ENCODE measurements at places on chromosomes 2 and 18.

DNA sequence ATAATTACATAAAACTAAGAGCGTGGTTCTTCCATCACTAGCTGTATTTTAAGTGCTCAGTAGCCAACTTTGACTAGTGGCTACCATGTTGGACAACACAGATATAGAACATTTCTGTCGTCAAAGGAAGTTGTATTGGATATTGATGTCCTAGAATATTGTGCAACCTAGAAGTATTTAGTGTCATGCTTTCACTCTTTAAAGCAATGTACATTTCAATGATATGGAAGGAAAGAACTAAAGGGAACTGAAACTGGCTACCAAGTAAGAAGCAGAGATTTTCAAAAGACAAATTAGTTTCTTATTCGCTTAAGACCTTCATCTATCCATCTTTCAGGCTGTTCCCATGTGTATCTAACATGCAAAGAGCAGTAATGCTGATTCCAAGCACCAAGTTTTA lies 85.4 kb upstream of the EML6 start:
- H3K4me1 ChIP-seq, result peaks cover 59% of the 10 kb centered on the region
- H3K4me3 ChIP-seq, result no peak overlapping the region
- H3K27me3 ChIP-seq, result no peaks in the 10 kb centered on the region
- no peaks in the 10 kb centered on the region for H3K36me3 ChIP-seq

GRCh38 chr2:234533626-234534025 lies 36.7 kb upstream of the ARL4C start:
- H3K27ac ChIP-seq, result no peak overlapping the region
- no peaks in the 10 kb centered on the region for H3K4me1 ChIP-seq
- DNase-seq, result no peak
- no peaks in the 10 kb centered on the region for H3K27me3 ChIP-seq
- H3K36me3 ChIP-seq, result no peaks in the 10 kb centered on the region

DNA sequence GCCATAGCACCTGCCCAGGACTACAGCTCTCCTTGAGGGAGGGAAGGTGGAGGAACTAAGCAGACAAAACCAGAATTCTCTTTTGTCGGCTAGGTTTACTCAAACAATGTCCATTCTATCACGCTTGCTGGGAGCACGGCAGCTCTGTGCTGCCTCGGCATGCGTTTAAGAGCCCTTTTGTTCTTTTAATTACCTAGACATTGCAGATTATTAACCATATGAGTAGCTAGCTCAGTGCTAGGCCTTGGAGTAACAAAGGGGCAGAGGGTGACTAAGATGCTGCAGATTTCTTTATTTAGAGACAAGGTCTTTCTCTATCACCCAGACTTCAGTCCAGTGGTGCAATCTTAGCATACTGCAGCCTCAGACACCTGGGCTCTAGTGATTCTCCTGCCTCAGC lies 11.1 kb downstream of the MSGN1 start:
- no peaks in the 10 kb centered on the region for H3K27me3 ChIP-seq
- DNase-seq, result no peak
- H3K4me1 ChIP-seq, result peaks cover 10% of the 10 kb centered on the region
- H3K27ac ChIP-seq, result no peak overlapping the region

GRCh38 chr2:118475622-118476205 lies 371.7 kb downstream of the EN1 start:
- no peaks in the 10 kb centered on the region for H3K4me1 ChIP-seq
- no peak overlapping the region for H3K4me3 ChIP-seq
- no peak overlapping the region for H3K27ac ChIP-seq

GRCh38 chr2:12890481-12890991 lies 173.8 kb downstream of the TRIB2 start:
- no peaks in the 10 kb centered on the region for H3K27me3 ChIP-seq
- no peak for DNase-seq
- H3K27ac ChIP-seq, result no peak overlapping the region
- no peaks in the 10 kb centered on the region for H3K4me1 ChIP-seq
- no peaks in the 10 kb centered on the region for H3K36me3 ChIP-seq
- H3K4me3 ChIP-seq, result no peak overlapping the region

DNA sequence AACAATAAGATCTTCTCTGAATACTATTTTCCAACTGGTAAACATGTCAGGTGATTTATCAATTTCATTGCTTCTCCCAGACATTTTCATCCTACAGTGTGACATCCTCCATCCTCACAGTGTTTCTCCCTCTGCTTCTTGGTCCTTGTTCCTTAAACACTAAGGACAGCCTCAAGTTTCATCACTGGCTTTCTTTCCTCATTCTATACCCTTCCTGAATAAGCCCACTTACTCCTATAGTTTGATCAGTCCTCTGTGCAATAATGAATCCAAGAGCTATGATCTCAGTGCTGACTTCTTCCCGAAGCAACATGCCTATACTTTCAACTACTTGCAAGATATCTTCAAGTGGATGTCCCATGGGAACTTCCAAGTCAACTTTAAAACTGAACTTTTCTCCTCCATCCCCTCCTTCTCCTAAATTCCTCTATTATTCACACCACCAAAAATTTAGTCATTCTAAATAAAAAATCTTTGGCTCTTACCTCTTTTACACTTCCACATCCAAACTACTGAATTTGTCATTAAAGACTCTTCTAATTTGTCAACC lies 87.6 kb downstream of the FAM228A start:
- no peaks in the 10 kb centered on the region for H3K4me1 ChIP-seq
- no peaks in the 10 kb centered on the region for H3K27me3 ChIP-seq
- H3K4me3 ChIP-seq, result no peak overlapping the region
- no peak for DNase-seq
- H3K36me3 ChIP-seq, result no peaks in the 10 kb centered on the region
- H3K27ac ChIP-seq, result no peak overlapping the region

- H3K27ac ChIP-seq, result no peak overlapping the region
- H3K27me3 ChIP-seq, result no peaks in the 10 kb centered on the region
- no peak overlapping the region for H3K4me3 ChIP-seq
- H3K4me1 ChIP-seq, result no peaks in the 10 kb centered on the region
Observed at GRCh38 chr2:3608373-3609278, 13.7 kb downstream of the COLEC11 start.

DNA sequence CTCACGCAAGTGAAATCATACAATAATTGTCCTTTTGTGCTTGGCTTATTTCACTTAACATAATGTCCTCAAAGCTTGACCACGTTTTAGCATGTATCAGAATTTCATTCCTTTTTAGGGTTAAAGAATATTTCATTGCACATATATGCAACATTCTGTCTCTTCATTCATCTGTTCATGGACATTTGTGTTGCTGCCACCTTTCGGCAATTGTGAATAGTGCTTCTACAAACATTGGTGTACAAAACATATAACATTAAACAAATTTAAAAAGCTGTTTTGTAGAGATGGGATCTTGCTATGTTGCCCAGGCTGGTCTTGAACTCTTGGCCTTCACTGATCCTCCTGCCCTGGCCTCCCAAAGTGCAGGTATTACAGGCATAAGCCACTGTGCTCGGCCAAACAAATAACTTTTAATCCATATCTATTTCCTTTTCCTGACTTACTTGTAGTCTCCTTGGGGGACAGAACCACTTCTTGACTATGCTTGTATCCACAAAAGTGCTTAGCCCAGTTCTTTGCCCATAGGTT lies 209.3 kb downstream of the SLC4A3 start:
- peak; percentile 28 for DNase-seq
- H3K27me3 ChIP-seq, result no peaks in the 10 kb centered on the region
- H3K36me3 ChIP-seq, result no peaks in the 10 kb centered on the region

- H3K27ac ChIP-seq, result peak within 1 kb of the TSS; percentile 94
- DNase-seq, result peak; percentile 84
- H3K36me3 ChIP-seq, result no peaks in the 10 kb centered on the region
Observed at GRCh38 chr2:238426568-238427434, at the start of gene ASB1. ASB1 (plus strand) TSS chr2:238426927; CDS start chr2:238427071, 144 bp downstream.

DNA sequence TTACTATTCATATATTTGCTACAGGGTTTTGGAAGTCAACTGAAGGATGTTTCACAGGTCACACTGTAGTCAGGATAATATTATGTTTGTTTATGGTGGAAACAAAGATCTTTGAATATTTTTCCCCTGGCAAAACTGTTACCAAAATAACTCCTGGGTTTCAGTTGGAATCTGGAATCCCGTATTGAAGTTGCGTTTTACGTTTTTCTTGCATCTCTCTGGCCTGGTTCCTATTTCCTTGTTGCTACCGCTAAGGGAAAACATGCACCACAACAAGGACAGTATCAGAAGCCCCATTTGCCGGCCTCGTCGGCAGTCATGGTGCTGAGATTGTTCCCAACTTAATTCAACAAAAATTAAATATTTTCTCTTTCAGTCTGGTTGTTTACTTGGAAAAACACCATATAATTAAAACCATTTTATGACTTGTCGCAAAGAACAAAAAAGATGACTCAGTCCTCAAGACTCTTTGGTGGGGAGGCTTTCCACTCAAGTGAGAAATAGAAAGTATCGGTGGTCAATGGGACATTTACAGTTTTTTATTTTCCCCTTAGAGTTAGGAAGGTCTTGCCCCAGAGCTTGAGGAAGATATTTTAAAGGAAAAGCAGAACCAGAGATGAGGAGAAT lies 42.3 kb downstream of the EN1 start:
- no peaks in the 10 kb centered on the region for H3K27me3 ChIP-seq
- no peak overlapping the region for H3K4me3 ChIP-seq
- no peaks in the 10 kb centered on the region for H3K4me1 ChIP-seq
- no peaks in the 10 kb centered on the region for H3K36me3 ChIP-seq
- H3K27ac ChIP-seq, result no peak overlapping the region
- no peak for DNase-seq

DNA sequence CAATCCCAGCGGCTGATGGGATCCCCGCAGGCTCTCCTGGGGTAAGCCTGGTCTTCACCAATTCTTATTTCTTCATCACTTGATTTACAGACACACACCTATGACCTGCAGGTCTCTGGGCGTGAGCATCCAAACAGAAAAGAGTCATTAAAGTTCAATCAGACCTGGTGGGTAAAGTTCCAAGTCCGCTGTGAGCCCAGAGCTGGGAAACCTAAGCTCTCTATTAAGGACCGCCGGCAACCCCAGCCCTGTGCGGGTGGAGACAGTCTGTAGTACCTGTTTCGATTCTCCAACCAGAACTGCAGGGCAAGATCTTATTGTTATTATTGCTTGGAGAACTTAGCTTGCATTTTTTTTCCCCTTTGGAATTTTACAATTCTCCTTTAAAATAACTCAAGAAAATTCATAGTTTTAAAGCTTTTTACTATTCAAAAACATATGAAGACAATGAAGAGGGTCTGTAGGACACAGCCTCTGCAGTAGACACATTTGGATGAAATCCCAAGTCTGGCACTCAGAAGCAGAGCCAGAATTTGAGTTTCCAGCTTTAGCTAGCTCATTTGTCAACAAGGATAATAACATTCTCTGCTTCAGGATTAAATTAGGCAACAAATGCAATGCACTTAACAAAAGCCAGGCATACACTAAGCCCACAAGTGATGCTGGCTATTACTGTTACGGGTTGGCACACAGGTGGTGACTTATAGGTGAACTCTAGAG lies 376.4 kb downstream of the INSIG2 start:
- no peaks in the 10 kb centered on the region for H3K27me3 ChIP-seq
- H3K27ac ChIP-seq, result no peak overlapping the region
- DNase-seq, result no peak
- H3K4me1 ChIP-seq, result no peaks in the 10 kb centered on the region
- no peak overlapping the region for H3K4me3 ChIP-seq
- no peaks in the 10 kb centered on the region for H3K36me3 ChIP-seq

- H3K4me1 ChIP-seq, result peaks cover 16% of the 10 kb centered on the region
- H3K27ac ChIP-seq, result no peak overlapping the region
- H3K27me3 ChIP-seq, result no peaks in the 10 kb centered on the region
- DNase-seq, result no peak
- H3K36me3 ChIP-seq, result no peaks in the 10 kb centered on the region
Observed at GRCh38 chr2:32418778-32419177, 62.0 kb downstream of the BIRC6 start.

- no peak for DNase-seq
- no peaks in the 10 kb centered on the region for H3K27me3 ChIP-seq
- peak overlapping the region; percentile 52 for H3K27ac ChIP-seq
- H3K4me1 ChIP-seq, result peaks cover 13% of the 10 kb centered on the region
- no peaks in the 10 kb centered on the region for H3K36me3 ChIP-seq
- H3K4me3 ChIP-seq, result no peak overlapping the region
Observed at GRCh38 chr2:32422133-32422532, 65.3 kb downstream of the BIRC6 start.

GRCh38 chr2:41828052-41828643 lies 219.7 kb upstream of the PKDCC start:
- H3K4me1 ChIP-seq, result no peaks in the 10 kb centered on the region
- H3K27ac ChIP-seq, result no peak overlapping the region
- no peak overlapping the region for H3K4me3 ChIP-seq
- no peak for DNase-seq

DNA sequence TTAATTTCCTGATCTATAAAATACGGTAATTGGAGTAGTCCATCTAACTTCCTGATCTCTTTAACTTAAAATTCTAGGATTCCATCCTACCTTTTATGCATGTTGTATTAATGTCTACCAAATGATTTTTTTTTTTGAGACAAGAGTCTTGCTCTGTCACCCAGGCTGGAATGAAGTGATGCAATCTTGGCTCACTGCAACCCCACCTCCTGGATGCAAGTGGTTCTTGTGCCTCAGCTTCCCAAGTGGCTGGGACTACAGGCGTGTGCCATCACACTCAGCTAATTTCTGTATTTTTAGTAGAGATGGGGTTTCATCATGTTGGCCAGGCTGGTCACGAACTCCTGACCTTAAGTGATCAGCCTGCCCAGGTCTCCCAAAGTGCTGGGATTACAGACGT lies 47.8 kb downstream of the CFAP36 start:
- no peaks in the 10 kb centered on the region for H3K4me1 ChIP-seq
- no peak overlapping the region for H3K27ac ChIP-seq
- no peaks in the 10 kb centered on the region for H3K27me3 ChIP-seq

DNA sequence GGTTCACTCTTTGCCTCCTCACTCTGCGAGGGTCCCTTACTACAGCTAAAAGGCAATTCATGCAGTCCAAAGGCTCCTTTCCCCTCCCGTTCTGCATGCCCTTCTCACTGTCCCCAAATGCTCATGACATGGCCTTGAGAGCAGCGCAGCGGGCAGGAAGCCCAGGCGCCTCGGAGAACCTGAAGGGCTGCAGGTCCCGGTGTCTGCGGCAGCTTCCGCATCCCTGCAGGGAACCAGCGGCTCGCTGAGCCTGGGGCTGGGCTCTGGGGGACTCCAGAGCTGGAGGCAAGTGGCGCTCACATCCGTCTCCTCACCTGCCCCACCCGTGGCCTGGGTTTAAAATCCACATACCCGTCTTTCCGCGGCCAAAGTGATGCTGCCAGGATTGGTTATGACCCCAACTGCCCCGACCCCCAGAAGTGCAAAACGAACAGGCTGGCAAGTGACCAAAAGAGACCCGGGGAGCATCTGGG lies 462 bp upstream of the CIDEA start:
- H3K4me1 ChIP-seq, result peaks cover 14% of the 10 kb centered on the region
- no peak overlapping the region for H3K27ac ChIP-seq
- no peak overlapping the region for H3K4me3 ChIP-seq
- no peaks in the 10 kb centered on the region for H3K36me3 ChIP-seq

GRCh38 chr2:106115665-106116064 lies 78.4 kb downstream of the UXS1 start:
- H3K4me1 ChIP-seq, result peaks cover 3% of the 10 kb centered on the region
- H3K27me3 ChIP-seq, result no peaks in the 10 kb centered on the region
- H3K27ac ChIP-seq, result no peak overlapping the region

GRCh38 chr2:180254872-180255271 lies 247.8 kb upstream of the CWC22 start:
- H3K36me3 ChIP-seq, result no peaks in the 10 kb centered on the region
- no peak overlapping the region for H3K27ac ChIP-seq
- H3K27me3 ChIP-seq, result no peaks in the 10 kb centered on the region
- no peak for DNase-seq

- no peak for DNase-seq
- peaks cover 10% of the 10 kb centered on the region for H3K4me1 ChIP-seq
- no peaks in the 10 kb centered on the region for H3K36me3 ChIP-seq
- no peak overlapping the region for H3K4me3 ChIP-seq
Observed at GRCh38 chr2:127646487-127647241, 711 bp downstream of the GPR17 start.

- no peaks in the 10 kb centered on the region for H3K36me3 ChIP-seq
- H3K27ac ChIP-seq, result no peak overlapping the region
- no peaks in the 10 kb centered on the region for H3K27me3 ChIP-seq
- no peak overlapping the region for H3K4me3 ChIP-seq
- no peak for DNase-seq
- H3K4me1 ChIP-seq, result peaks cover 10% of the 10 kb centered on the region
Observed at GRCh38 chr2:191851158-191851557, 4.3 kb upstream of the CAVIN2 start.
